ENCODE measurements at places on chromosomes 1 and 21. TPM values are rescaled to one million over a fixed set of nuclear protein-coding genes. Genes with fewer than 3 reads are reported as not detected.
A peak's percentile ranks its signal among the peaks of the same experiment; 100 is the strongest.

Gene CD247
- 1.1 TPM for total RNA-seq

Gene LZIC
- 49.4 TPM for total RNA-seq

- no peaks in the 10 kb centered on the region for H3K27me3 ChIP-seq
- no peaks in the 10 kb centered on the region for H3K36me3 ChIP-seq
- no peaks in the 10 kb centered on the region for H3K4me1 ChIP-seq
- DNase-seq: no peak
- no peak overlapping the region for H3K4me3 ChIP-seq
These were observed 44.6 kb downstream of the UBE2U start for GRCh38 chr1:64248065-64248464.

GRCh38 chr21:38756746-38757145 lies 49.0 kb upstream of the ETS2 start:
- peaks cover 40% of the 10 kb centered on the region for H3K4me1 ChIP-seq
- DNase-seq: no peak
- no peak overlapping the region for H3K27ac ChIP-seq
- H3K4me3 ChIP-seq: no peak overlapping the region
- H3K36me3 ChIP-seq: no peaks in the 10 kb centered on the region

DNA sequence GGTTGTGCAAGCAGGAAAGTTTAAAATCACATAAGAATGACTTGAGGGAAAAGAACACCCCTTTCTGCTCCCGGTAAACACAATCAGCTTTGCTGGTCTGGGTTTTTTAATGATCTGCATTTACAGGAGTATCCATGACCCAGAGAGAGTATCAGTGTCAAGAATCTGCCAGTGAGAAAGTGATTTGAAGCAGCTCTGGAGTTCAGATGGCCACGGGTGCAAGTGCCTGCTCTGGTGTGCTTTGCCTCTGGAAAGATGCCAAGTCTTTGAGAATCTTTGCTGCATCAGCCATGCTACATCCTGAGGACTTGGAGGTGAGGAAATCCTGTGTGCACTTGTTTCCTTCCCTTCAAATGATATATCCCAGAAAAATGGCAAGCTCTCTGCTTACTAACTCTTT lies 18.6 kb upstream of the MYSM1 start:
- no peaks in the 10 kb centered on the region for H3K36me3 ChIP-seq
- no peaks in the 10 kb centered on the region for H3K27me3 ChIP-seq
- no peak for DNase-seq
- H3K4me3 ChIP-seq: no peak overlapping the region
- H3K4me1 ChIP-seq: no peaks in the 10 kb centered on the region
- H3K27ac ChIP-seq: no peak overlapping the region

DNA sequence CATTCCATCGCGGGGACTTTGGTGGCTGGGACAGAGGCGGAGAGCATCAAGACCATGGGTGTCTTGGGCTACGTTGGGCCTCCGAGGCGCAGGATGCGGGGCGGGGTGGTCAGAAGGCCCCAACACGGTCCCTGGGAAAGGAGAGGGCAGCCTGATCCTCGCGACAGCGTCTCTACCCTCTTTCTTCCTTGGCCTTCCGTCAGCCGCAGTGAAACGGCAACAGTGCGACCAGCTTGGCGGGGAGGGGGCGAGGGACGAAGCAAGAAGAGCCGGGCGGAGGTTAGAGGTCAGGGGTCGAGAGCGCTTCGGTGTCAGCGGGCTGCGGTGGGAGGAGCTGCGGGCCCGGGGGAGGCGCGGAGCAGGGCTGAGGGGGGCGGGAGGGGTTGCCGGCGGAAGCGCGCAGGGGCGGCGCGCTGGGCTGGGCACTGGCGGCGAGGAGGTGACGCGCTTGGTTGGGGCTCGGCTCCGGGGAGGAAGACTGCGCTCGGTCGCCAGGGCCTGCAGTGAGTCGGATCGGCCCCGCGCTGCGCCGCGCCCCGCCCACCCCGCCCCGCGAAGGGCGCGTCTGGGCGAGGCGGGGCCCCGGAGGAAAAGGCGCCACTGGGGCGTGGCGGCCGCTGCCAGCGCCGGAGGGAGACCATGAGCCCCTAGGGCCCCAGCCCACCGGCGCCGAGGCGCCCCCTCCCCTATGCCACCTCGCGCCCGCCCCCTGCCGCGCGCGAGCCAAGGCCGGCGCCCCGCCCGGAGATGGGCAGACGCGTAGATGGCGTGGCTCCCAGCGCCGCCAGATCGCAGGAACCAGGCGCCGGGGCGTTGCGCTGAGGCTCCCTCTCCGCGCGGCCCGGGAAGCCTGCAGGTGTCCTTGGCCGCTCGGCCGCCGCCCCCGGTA lies at the start of gene KCNC4:
Gene KCNC4, plus strand, starts transcription at position 600 of the 889 bp plus-strand sequence. CDS start 1,186 bp downstream, outside the sequence.
- no peaks in the 10 kb centered on the region for H3K36me3 ChIP-seq
- H3K4me1 ChIP-seq: peaks cover 13% of the 10 kb centered on the region
- peak within 1 kb of the TSS; percentile 76 for H3K27ac ChIP-seq
- H3K4me3 ChIP-seq: peak within 1 kb of the TSS; percentile 57
